ENCODE measurements at places on chromosomes 4 and X.

DNA sequence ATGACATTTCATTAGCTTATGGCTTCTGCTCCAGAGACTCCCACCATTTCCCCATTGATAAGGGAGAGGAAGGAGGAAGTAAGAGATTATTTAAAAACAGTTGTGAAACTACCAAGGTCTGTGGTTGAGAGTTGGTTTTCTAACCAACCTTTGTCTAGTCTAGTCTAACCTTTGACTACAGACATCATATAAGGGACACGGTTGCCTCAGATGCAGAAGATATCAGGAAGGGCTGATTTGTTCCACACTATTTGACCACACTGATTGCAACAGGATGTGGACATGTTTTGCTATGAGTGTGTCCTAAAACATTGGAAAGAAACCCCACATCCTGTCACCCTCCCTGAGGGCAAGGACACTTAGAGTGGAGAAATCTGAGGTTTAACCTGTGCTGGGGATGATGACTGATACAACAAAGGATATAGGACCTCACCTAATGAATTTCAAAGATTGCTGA is 53.0 kb downstream of the COQ2 start:
- DNase-seq: no peak

GRCh38 chr4:866068-866760 is 40.3 kb upstream of the CPLX1 start:
- DNase-seq: no peak

DNA sequence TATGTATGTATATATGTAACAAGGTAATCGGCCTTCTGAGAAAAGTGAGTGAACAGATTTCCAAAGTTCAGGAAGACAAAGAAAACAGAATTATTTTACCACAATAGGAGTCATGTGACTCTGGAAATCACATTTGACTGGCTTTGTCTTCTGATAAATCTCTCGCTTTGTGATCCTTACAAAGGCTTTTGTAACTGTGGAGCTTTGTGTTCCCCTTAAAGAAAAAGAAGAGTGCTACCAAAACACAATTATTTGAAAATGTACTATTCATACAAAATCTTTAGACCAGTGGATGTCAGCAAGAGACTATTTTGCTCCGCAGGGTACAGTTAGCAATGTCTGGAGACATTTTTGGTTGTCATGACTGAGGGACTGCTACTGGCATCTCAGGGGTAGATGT is 238.8 kb downstream of the LDB2 start:
- DNase-seq: no peak

- DNase-seq: no peak
Observed at GRCh38 chrX:20265726-20266681, 705 bp downstream of the RPS6KA3 start.

DNA sequence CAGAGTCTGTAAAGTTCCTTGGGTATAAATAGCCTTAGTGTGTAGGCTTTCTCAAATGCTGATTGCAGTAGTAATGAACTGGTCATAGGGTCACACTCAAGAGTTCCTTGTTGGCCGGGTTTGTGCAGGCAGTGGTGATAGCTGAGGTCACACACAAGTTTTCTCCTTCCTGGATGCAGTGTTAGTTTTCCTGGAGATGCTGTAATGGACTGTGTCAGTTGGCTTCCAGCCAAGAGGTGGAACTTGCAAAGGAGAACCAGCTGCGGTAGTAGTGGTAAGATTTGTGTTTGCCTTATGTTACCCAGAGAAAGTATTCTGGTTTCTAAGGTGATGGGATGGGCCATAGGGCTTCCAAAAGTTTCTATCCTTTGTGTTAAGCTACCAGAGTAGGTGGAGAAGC is 409.8 kb upstream of the FRG1 start:
- DNase-seq: no peak

Measured in GOT3 (cell line).